D721Med (cell line): ENCODE measurements at places on chromosomes 7 and 10.

- DNase-seq, result no peak
Measured at GRCh38 chr10:128070161-128070560, 56.1 kb downstream of the MKI67 start.

- no peak for DNase-seq
Measured at GRCh38 chr10:32687116-32687515, 241.2 kb downstream of the CCDC7 start.

DNA sequence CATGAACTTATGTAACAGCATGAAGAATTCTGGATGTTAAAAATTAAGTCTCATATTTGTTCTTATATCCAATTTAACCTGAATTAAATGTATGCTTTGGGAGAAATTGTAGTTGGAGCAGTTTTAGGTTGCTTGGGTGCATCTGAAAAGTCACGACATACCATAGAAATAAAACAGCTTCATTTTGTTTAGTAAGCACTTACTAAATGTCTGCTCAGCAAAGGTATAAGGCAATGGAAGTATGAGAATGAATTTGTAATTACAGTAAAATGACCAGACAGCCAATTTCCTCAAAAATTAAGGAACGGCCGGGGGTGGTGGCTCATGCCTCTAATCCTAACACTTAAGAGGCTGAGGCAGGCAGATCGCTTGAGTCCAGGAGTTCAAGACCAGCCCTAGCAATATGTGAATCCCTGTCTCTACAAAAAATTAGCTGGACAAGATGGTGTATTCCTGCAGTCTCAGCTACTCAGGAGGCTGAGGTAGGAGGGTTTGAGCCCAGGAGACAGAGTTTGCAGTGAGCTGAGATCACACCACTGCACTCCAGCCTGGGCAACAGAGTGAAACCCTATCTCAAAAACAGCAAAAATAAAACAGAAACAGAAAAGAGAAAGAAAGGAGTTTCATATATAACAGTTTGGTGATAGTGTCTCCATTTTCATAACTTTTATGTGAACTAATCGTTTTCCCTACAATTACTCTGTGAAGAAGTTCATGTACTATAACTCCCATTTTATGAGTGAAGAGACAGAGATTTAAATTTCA lies 47.2 kb upstream of the KLF6 start:
- DNase-seq, result no peak

DNA sequence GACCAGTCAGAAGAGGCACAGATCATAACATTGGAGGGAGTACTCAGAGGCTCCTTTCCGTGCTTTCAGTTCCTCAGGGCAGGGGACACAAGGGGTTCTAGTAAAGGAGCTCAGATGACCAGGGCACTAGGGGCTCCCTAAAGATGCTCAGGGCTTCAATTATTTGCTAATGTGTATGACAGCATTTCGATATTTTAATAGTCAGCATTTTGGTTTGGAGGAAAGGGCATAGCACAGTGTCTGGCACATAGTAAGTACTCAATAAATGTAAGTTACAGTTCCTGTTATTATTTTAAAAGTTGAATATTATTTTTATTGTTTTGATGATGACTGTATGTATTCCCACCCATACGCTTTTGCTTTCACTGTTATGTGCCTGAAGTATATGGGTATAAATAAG lies 260.0 kb downstream of the REEP3 start:
- no peak for DNase-seq

DNA sequence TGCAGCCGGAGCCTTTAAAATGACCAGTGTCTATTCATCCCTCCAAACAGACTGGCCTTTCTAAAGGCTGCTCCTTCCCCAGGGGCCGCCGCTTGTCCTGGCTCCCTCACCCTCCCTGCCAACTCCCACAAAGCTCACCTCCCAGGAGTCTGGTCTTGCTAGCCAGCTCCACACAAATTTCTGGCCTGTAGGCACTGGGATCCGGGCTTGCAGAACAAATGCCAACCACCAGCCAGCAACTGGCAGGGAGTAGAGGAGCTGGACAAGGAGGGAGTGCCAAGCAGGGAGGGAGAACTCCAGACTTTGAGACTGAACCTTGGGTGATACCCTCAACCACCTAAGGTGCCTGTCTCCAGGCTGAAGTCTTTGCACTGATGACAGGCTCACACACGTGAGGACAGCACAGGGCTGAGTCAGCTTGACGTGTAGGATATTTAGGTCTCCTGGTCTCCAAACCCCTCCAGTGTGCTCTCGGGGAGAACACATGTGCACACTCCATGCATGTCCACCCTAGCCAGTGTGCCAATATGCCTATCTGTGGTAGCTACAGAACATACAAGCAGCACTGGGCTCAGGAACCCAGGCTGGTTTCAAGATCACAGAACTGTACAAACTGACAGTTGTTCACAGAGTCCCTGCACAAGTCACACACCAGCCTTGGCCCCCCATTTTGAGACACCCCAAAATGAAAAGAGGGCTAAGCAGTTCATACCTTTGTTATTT lies 6.0 kb downstream of the PAX2 start:
- no peak for DNase-seq

- DNase-seq, result no peak
Measured at GRCh38 chr10:57303566-57303965, 942.5 kb upstream of the ZWINT start.

GRCh38 chr7:32034052-32034451 lies 36.2 kb downstream of the PDE1C start:
- no peak for DNase-seq

DNA sequence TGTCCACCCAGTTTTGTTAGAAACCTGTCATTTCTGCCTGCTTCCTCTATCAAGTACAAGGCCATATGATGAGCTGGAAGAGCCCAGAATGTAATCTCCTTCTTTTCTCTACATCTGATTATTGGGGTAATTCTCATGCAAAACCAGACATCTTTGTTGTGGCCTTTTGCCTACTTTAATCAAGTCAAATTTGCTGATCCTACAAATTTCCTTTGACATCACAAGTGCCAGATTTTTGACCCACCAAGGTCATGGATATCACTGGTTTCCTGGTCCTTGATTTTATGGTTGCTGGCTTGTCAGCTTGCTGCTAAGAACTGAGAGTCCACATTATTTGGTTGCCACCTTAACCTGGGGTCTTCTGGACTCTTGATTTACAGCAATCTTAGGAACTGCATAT lies 336.1 kb downstream of the TFEC start:
- DNase-seq, result no peak

GRCh38 chr10:99551158-99551557 lies 18.4 kb downstream of the NKX2-3 start:
- no peak for DNase-seq

DNA sequence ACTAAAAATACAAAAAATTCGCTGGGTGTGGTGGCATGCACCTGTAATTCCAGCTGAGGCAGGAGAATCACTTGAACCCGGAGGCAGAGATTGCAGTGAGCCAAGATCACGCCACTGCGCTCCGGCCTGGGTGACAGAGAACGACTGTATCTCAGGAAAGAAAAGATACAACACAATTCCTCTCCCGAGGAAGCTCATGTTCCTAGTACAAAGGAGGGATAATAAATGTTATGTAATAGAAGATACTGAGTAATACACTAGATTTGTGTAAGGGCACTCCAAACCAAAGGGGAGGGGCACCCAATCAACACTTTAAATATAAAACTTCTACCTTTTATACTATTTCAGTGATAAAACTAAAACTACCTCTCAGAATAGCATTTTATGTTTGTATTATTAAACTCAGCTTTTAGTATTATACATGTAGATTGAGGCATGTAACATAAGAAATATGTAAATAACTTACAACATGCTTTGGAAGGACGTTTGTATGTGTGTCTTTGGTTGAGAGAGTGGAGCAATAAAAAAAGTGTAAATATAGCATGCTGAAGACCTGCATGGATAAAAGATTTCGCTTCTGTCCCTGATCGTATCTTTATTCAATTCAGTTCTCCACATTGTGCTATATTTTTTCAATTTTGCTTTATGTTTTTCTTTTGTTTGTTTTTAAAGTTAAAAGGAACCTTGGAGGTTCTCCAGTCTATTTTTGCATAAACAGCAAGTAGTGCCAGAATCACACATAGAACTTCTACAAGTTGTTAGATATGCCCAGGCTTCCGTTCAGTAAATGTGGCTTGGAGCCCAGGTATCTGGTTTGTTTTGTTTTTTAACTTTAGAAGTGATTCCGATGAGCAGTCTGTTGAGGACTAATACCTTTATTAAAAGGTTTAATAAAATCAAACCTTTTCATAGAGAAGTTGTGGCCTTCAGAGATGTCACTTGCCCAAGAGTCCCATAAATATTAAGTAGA lies 71.9 kb downstream of the WAC start:
- no peak for DNase-seq

- no peak for DNase-seq
Measured at GRCh38 chr10:13349463-13350274, 1.6 kb upstream of the SEPHS1 start.

- DNase-seq, result no peak
Measured at GRCh38 chr7:91180746-91181145, 83.5 kb upstream of the FZD1 start.

- DNase-seq, result no peak
Measured at GRCh38 chr10:78375854-78376785, 342.5 kb downstream of the RPS24 start.

- no peak for DNase-seq
Measured at GRCh38 chr10:74024600-74024999, 26.7 kb downstream of the VCL start.

GRCh38 chr10:124229201-124229988 lies 136.0 kb upstream of the CHST15 start:
- no peak for DNase-seq

DNA sequence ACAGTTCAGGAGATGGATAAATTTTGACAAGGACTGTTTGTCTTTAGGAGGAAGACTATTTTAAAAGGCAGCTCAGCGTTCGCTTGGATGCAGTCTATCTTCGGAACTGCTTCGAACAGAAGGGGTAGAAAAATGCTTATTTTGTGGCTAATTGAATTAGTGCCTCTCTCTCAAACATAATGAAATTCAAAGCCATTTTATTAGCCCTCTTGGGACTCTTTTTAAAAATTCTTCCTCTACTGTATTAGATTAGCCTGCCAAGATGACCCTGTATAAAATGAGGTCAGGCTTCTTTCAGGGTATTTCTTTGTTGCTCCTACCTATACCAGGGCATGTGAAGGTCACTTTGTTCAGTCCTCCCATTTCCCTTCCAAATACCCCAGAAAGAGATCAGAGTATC lies 379.2 kb upstream of the NFE2L3 start:
- DNase-seq, result no peak

GRCh38 chr10:35083242-35083641 lies 6.9 kb downstream of the CUL2 start:
- DNase-seq, result no peak

DNA sequence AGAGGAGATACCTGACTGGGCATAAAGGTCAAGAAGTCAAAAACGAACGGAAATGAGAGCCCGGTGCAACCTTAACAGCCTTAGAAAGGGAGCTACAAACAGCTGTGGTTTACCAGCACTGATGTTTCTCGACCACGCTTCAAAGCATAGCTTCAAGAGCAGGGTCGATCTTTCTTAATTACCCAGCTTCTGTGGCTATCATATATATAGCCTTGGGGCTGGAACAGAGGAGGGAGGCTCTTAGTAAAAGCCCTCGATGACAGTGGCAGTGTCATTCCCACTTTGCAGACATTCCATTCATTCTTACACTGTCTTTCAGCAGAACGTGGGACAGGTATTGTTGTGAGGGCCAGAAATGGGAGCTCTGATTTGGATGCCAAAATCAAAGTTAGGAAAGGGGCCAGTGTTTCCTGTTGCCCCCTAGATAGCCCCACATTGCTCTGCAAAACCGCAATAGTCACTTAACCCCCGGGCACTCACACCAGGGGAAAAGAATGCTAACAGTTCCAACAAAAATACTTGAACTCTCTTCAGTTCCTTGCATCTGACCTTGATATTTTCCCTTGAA lies 141.5 kb downstream of the MTPAP start:
- no peak for DNase-seq

- DNase-seq, result no peak
Measured at GRCh38 chr7:153385502-153385901, 626.0 kb downstream of the ACTR3B start.

GRCh38 chr7:151246851-151247580 lies 1.5 kb downstream of the SMARCD3 start:
- no peak for DNase-seq

GRCh38 chr7:77699056-77699455 lies 2.8 kb downstream of the RSBN1L start:
- no peak for DNase-seq

GRCh38 chr7:142891490-142892082 lies 6.0 kb upstream of the TRPV6 start:
- DNase-seq, result no peak

DNA sequence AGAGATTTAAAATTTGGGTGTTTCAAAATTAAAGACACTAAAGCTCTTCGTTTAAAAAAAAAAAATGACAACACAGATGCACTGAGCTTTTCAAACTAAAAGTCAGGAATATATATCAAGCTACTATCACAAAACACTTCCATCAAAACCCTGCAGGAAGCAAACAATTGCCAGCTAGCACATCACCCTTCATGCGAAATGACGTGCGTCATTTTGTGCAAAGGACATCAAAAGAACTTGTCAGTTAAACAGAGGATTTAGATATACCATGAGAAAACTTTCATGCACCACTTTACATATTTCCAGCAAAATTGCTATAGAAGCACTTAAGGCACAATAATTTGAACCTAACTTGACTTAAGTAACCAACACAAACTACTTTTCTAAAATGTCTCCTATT lies 264.7 kb downstream of the GRM8 start:
- DNase-seq, result no peak

- no peak for DNase-seq
Measured at GRCh38 chr10:89540420-89540949, 5.1 kb upstream of the SLC16A12 start.

DNA sequence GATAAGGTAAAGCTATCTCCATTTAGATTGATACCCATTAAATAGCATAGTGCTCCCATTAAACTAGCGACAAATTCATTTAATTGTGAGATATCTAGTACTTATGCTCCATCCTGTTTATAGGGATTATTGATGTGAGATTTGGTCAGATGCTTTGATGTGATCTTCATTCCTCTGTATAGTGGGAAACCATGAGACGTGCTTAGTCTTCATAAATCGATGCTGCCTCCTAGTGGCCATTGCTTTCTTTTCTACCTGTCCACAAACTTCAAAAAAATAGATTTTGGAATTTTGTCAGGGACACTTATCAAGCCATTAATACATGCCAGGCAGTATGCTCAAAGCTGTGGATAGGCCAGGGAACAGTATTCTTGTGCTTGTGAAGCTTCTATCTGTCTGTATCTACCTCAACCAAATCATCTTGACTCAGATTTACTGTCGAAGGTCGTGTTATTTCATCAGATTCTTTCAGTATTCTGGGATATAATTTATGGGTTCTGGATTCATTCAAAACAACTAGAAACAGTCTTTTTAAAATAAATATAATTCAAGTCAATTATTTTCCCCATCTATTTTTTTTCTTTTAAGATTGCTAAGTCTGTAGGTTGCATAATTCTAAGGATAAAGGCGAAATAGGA lies 12.0 kb downstream of the LSM8 start:
- DNase-seq, result no peak

- DNase-seq, result no peak
Measured at GRCh38 chr10:15464381-15464780, 93.3 kb upstream of the FAM171A1 start.
